ENCODE measurements at places on chromosomes 5 and 9. TPM values are rescaled to one million over a fixed set of nuclear protein-coding genes. Genes with fewer than 3 reads are reported as not detected.

The SPINK4 gene
- total RNA-seq, result not detected

The PCDHB9 gene
- 1.9 TPM for total RNA-seq

The LURAP1L gene
- total RNA-seq, result 6.6 TPM

The ZDHHC11 gene
- total RNA-seq, result 39.5 TPM

DNA sequence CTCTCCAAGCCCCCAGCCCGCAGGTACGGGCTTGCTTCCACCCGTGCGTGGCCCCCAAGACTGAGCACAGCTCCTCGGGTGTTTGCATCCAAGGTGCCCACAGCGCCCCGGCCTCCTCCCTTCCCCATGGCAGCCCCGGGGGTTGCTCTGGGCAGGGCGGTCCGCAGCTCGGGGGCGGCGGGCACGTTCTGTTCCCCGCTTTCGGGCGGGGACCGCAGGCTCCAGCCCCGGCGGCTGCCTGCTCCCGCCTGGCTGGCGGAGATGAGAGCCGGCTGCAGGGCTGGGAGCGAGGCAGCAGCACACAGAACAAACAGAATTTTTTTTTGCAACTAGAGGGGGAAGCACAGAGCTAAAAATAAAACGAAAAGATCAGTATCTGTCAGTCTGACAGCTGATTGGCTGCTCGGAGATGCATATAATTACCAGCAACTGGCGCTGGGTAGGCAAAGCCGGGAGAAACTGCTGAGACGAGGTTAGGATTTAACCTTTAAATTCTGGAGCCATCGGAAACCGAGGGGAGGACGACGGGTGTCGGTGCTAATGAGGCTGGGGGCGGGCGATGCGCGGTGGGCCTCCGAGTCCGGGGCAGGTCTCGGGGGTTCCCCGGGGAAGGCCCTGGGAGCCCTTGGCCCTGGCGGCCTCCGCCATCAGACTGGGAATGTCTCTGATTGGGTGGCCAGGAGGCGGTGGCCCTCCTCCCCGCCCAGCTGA, 142.7 kb upstream of the IER5L start:
- DNase-seq, result peak; percentile 82

DNA sequence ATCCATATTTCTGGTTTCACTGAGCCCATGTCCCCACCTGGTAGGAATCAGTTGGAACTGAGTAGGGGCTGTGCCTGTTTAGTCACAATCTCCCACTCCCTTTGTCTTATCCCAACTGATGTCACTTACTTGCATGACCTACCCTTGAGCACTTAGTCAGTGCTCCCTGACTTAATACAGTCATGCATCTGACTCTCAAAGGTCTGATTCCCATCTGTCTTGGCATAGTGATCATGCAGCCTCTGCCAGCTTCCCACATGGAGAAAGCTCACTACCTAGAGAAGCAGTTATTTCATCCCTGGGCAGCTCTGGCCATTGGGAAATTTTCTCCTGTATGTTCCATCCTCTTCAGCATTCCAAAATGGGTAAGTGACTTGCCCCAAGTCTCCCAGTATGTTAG, 24.8 kb downstream of the ABLIM3 start:
- DNase-seq, result no peak

DNA sequence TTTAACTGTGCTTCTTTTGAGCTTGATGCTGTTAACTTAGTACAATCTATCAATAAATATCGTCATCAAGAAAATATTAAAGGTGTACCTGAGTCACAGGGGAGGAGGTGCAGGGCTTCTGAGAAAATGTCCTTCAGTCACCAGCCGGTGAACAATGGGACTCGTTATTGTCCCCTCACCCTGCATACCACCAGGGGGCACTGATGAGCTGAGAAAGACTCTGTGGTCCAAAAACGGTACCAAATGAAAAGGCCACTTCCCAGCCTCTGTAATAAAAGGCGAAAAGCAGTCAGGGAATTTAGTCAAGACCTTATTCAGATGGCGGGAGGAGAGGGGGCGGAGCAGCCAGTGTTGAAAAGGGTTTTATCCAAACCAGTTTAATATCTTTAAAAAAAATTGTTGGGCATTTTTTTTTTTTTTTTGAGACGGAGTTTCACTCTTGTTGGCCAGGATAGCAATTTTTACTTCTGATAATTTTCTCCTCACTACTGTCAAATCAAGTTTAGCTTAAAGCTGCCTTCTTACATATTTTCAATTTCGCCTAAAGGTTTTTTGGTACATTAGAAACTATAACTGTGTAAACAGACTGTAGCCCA, 271.9 kb upstream of the ADAMTS16 start:
- DNase-seq, result no peak

GRCh38 chr5:180339583-180340183, 13.5 kb downstream of the GFPT2 start:
- no peak for DNase-seq

DNA sequence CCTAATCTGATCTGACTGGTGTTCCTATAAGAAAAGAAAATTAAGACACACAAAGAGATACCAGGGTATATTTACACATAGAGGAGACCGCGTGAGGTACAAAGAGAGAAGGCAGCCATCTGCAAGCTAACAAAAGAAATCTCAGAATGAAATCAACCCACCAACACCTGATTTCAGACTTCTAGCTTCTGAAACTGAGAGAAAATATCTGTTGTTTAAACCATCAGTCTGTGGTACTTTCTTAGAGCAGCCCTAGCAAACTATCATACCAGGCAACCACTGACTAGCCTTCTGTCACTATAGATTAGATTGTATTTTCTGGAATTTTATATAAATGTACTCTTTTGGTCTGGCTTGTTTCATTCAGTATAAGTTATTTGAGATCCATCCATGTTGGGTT, 779.3 kb upstream of the ACO1 start:
- DNase-seq, result no peak

DNA sequence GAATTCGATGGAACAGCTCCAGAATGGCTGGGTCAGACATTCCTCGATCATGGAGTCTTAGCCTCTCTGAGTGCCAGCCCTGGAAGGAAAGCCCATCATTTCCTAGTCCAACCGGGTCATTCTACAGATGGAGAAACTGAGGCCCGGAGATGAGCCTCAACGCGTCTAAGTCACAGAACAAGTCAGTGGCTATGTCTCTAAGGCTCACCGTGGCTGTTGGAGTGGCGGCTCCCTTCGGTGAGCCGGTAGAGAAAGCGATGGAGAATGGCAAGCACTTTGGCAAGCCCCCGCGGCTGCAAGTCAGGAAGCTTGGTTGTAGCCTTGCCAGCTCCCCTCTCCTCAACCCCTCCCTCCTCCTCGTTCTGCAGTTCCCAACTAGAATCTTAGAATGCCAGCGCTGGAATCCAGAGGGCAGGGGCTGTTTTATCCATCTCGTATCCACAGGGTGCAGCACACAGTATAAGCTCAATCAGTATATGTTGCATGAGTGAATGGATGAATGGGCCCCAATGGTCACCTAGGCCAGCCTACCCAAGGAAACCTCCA, 438 bp upstream of the ARSI start:
- DNase-seq, result no peak

DNA sequence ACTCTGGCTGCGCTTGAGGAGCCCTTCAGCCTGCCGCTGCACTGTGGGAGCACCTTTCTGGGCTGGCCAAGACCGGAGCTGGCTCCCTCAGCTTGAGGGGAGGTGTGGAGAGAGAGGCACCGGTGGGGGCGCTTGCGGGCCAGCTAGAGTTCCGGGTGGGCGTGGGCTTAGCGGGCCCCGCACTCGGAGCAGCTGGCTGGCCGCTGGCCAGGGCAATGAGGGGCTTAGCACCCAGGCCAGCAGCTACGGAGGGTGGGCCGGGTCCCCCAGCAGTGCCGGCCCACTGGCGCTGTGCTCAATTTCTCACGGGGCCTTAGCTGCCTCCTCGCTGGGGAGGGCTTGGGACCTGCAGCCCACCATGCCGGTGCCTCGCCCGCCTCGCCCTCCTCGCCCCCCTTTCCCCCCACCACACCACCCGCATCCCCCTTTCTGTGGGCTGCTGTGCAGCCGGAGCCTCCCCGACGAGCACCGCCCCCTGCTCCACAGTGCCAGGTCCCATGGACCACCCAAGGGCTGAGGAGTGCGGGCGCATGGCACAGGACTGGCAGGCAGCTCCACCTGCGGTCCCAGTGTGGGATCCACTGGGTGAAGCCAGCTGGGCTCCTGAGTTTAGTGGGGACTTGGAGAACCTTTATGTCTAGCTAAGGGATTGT, 954.5 kb downstream of the DTWD2 start:
- DNase-seq, result no peak

- DNase-seq, result no peak
Observed at GRCh38 chr5:142529626-142530278, 156.1 kb downstream of the FGF1 start.

- DNase-seq, result no peak
Observed at GRCh38 chr5:170078458-170078857, 27.2 kb upstream of the FOXI1 start.

DNA sequence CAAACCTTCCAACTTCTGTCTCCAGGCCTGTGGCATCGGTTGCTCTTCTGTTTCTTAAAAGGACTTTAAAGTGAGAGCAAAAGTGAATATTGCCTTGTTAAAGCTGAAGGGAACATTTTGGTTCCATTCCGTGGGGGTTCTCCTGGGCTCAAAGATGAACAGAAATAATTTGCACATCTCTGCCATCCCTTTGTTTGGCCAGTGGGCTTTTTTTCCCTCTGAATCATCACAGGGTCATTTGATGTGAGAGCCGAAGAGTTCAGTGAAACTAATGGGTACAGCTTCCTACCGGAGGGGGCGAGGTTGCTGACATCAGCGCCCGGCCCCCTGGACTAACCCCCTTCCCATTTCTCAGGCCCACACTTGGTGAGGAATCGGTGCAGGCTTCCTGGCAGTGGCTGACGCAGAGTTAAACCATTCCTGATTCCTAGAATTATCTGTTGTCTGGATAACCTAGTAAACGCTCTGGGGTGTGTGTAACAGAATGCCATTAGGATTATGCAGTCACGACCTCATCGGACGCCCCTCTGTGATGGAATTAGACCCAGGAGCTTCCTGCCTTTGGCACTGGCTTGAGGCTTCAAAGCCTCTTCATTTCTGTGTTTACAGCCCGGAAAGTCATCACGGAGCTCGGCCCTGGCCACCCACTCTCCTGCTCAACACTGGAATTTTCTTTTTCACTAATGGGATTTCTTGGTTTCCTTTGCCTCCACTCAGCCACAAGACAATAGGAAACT, 61.6 kb upstream of the RPL26L1 start:
- no peak for DNase-seq

GRCh38 chr5:8247049-8247899, 378.3 kb downstream of the MTRR start:
- DNase-seq, result no peak
